ENCODE measurements at places on chromosomes 7 and 10.
A peak's percentile ranks its signal among the peaks of the same experiment; 100 is the strongest.

GRCh38 chr10:31437959-31438358 is 118.9 kb downstream of the ZEB1 start:
- DNase-seq, result no peak

DNA sequence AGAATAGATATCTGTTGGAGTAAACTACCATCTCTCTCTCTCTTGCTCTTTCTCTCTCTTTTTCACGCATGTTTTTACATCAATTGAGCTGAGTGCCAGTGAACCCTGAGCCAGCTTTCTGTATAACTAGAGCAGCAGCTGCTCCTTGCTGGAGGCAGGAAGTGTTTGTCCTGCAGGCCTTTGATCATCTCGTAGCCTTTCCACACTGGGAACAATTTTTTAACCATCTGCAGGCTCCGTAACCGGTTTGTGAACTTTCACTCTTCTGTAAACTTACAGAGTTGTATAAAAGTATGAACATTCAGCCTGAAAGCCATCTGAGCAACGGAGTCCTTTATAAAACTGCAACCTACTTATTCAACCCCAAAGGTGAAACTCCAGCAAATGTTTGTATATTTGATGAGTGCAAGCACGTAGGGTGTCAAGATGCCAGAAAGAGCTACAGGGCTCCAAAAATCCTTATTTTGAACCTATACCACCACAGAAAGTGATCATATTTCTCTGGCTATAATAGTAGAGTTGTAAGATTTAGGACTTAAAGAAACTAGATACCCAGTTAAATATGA is 162.8 kb upstream of the NFE2L3 start:
- no peak for DNase-seq

GRCh38 chr10:31816318-31816717 is 112.3 kb downstream of the ARHGAP12 start:
- DNase-seq, result no peak

DNA sequence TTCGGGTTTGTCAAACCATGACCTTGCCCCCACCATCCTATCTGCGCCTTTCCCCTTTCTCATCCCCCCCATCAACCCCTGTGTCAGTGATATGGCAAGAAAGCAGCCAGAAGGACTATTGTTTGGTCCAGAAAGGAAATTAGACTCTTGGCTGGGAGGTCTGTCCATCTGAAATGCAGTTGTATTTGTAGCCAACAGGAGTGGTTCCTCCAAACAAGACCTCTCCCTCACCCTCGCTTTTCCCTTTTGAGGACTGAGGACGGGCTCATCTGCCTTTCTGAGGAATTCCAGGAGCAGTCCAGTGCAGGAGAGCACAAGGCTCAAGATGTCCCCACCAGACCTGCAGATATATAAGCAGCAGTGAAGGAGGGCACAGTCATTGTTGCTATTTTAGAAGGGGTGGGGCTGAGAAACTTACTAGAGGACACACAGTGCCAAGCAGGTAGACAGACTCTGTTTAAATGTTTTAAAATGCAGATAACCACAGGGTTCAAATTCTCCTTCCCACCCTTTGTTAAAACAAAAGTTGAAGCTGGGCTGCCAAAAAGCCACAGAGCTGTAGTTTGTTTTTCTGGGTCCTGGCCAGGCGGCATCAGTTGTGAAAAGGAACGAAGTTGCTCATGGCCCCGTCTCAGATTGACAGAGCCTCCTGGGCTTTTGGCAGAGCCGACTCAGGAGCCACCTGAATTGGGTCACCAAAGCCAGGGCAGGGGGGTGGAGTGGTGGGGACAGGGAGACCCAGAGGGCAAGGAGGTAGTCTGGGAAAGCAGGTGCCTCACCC is 37.3 kb downstream of the CYP17A1 start:
- DNase-seq, result no peak

GRCh38 chr10:106043863-106044262 is 1120.6 kb downstream of the SORCS1 start:
- no peak for DNase-seq

- no peak for DNase-seq
Observed at GRCh38 chr7:18693406-18693805, 197.9 kb downstream of the HDAC9 start.

DNA sequence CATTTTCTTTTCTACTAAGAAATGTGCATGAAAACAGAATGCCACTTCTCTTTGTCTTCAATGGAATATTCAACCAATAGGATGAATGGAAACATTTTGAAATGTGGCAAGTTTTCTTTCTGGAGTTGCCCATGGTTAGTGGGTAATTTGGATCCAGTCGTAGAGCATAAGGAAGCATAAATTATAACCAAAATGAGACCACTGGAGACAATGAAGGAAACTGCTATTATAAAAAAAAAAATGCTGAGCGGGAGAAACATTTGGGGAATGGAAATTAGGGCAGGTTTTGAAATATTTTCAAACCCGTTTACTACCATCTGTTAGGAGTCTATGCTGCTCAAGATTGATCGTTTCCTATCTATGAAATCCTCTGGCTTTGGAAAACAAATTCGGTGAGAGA is 182.9 kb upstream of the PRKCQ start:
- DNase-seq, result no peak

- no peak for DNase-seq
Observed at GRCh38 chr10:78953113-78953798, 115.5 kb upstream of the ZMIZ1 start.

DNA sequence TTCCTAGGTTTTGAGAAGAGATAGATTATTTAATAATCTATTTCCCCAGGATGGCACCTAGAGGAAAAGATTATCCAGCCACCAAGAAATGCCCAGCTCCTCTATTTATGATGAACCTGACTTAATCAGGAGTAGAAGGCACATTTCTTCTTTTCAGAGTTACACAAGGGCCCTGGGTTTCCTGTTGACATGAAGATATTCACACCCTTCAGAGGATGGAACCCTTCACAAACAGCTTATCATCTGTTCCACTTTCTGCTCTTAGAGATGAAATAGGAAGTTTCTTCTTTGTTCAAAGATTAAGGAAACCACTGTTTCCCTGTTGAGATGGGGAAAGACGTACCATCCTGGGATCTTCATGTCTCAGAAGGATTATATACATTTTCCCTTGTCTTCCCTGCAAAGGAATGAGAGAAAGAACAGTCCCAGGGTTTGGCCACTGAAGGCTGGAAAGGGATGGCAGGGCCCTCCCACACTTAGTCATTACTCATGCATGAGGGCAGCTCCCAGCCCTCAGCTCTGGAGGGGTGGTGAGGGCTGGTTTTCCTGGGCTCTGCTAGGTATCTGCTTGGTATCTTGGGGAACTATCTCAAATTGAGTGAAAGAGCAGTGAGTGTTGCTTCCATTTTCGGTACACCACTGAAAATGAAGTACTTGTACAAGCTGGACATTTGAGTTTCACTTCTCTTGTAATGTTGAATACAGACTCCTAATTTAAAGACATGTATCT is 64.0 kb downstream of the MTPAP start:
- no peak for DNase-seq

GRCh38 chr7:155412416-155413253 is 45.3 kb upstream of the EN2 start:
- DNase-seq, result peak; percentile 19

GRCh38 chr7:73612598-73613269 is 11.6 kb downstream of the MLXIPL start:
- no peak for DNase-seq

DNA sequence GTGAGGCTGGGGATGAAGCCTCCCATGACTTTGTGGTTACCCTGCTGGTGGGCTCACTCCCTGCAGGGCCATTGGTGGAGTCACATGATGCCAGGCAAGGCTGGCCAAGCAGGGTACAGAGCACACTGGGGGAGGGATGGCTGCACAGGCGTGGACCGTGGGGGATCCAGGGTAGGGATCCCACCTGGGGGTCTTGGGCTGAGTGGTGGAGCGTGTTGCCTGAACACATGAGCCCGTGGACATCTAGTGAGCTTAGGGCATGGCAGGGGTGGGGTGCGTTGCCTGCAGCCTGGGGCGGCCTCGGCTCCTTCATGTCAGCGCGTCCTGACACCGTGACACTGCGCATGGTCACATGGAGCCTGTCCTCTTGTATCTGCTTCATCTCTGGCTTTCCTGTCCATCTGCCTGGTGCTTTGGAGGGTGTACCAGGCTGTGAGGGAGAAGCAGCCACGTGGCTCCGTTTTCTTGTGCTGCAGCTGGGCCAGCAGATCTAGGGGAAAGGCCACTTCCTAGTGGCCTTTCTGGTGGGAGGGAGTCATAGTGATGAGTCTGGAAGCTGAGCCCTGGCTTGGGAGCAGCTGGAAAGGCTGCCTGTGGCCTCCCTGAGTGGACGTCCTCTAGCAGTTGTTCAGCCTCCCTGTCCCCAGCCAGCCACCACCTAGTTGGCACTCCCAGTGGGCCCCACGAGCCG is 96.2 kb downstream of the LHPP start:
- DNase-seq, result no peak

- no peak for DNase-seq
Observed at GRCh38 chr7:95660023-95660434, 63.7 kb upstream of the PDK4 start.

DNA sequence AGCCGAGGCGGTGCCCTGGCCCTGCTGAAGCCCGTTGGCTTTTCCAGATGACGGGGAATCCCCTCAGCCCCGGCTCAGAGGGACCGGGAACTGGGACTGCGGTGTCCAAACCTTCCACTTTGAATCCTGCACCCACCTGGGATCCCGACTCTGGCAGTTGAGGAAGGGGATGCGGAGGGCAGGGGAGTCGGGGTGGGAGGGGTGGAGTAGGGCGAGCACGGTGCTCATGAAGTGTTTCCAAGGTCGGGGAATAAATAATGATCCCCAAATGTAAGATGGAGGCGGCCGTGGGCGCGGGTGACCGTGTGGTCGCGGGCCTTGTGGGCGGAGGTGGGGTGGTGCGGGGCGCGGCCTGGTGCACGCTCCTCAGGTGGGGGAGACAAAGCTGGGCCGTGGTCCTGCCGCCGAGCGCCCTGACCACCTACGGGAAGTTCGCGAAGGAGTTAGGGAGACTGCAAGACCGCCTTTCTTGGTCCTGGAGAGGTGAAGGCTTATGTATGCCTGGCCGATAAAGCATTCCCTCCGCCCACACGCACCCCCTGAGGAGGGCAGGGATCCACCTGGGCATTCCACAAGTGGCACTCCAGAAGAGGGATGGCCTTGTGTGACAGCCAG is 1.4 kb downstream of the MTURN start:
- DNase-seq, result no peak

- DNase-seq, result no peak
Observed at GRCh38 chr7:158473221-158473620, 114.4 kb downstream of the PTPRN2 start.

GRCh38 chr10:71419750-71420149 is 23.0 kb downstream of the CDH23 start:
- no peak for DNase-seq

GRCh38 chr7:90222811-90223725 is 11.5 kb downstream of the STEAP2 start:
- no peak for DNase-seq

GRCh38 chr7:146112755-146113154 is 3.8 kb upstream of the CNTNAP2 start:
- no peak for DNase-seq
